ENCODE measurements at places on chromosomes 12 and 14.

GRCh38 chr12:13288937-13289652 is 92.6 kb downstream of the EMP1 start:
- no peak for DNase-seq

DNA sequence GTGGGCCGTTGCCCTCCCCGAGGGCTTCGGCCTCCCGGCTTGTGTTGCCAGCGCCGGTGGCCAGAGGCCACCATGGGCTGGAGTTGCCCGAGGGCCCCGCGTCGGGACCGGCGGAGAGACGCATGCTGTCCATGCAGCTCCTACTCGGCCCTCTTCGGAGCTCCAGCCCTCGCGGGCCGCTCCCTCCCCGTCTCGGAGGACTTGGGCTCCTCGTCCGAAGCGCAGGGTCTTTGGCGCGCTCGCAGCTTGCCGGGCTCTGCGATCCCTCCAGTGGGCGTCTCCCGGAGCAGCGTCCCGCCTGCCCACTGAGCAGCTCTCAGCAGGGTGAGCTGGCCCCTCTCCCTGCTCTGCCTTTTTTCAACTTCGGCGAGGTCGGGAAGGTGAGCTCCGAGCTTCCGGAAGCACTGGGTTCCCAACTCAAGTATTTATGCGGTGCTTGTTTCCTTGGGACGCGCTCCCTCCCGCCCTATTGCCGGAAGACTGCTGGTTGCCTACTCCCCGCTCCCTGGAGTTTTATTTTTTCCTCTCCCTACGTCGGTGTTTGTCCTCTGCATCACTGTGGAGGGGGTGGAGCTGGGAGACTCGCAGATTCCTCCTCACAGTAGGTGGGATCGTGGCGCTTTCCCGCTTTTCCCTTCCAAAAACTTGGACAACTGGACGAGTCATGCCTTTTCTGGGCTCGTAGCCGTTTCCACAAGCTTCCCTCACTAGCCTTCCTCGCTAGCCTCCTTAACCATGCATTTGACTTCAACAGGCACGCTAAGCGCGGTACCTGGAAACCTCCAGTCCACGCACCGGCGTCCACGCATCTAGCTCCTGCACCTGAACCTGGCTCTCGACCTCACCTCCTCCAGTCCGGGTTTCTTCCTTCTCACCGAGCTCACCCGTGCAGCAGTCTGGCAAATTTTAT is at the start of gene AVPR1A:
AVPR1A (minus strand) TSS at position 489 of the 910 bp plus-strand sequence; CDS start at position 124, 365 bp downstream.
- peak; percentile 76 for DNase-seq

DNA sequence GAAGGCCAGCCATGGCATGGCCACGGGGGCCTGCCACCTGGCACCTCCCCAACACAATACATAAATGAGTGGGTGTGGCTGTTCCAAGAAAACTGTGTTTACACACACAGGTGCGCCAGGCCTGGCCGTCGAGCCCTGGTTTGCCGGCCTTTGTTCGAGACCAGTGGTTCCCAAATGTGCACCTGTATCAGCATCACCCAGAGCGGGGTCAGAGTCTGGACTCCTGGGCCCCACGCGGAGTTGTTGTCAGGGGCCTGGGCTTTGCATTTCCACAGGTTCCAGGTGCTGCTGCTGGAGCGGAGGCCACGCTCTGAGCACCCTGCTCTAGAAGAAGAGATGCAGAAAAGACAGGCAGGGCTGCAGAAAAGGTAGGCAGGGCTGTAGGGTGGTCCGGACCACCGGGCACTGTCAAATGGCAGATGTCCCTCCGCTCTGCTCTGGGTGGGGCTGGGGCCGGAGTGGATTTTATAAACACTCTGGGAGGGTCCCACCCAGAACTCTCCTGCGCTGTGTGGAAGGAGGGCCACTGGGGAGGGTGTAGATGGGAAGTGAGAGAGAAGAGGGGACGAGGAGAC is 4.2 kb upstream of the ASPG start:
- DNase-seq = no peak

DNA sequence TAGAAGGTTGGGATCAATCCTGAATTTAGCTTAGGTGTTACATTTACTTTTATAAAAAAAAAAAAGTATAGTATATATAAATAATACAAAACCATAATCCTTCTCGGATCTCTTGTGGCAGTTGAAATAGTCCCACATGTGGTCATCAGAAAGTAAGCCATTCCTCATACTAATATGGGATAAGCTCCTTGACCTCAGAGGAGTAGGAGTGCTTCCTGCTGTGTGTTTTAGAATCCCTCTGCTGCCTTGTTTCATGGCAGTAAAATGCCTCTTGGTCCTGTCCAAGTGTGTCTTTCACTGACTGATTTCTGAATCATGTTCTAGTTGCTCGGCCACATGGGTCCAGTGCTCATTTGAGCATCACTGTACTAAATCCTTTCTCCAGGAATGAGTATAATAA is 117.0 kb downstream of the NTN4 start:
- no peak for DNase-seq

DNA sequence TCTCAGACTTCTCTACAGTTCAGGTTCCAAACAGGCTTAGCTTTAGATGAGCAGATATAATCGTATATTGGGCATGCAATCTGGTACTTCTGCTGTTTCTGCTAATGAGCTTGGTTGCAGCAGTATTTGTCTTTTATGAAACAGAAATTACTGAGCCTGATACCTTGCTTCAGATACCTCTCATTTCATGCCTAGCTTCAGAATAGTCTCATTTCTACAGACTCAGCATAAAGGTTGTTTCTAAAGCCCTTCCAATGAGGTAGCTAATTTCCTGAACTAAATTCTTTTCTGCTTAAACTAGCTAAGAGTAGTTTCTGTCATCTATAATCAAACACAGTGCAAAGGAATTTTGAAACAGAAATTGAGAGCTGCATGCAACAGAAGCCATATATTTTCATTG is 275.0 kb upstream of the KITLG start:
- DNase-seq = no peak

DNA sequence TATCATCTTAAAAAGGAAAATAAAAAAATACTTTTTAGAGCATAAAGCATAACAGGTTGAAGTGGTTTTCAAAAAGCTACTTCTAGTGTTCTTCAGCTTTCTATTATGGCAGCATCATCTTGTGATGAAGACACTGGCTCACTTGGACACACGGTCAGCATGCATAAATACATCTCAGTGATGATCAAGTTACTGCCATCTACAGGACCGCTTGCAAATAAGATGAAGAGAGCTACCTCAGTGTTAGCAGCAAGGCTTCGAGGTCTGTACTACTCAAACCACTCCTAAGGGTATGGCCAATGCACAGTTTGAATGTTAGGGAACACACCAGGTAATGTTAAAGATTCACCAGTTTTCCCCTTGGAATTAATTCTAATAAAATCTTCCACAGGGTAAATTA is 58.8 kb downstream of the GALC start:
- peak; percentile 38 for DNase-seq

- DNase-seq = no peak
Measured at GRCh38 chr12:70660620-70661219, 23.5 kb upstream of the PTPRB start.

GRCh38 chr14:52455291-52456088 is 96.8 kb downstream of the TXNDC16 start:
- DNase-seq = no peak

GRCh38 chr12:53324113-53324778 is 2.8 kb upstream of the AAAS start:
- DNase-seq = peak; percentile 49

GRCh38 chr12:123141615-123142517 is 9.0 kb downstream of the PITPNM2 start:
- DNase-seq = no peak

GRCh38 chr12:109098183-109098604 is 797 bp downstream of the UNG start:
- no peak for DNase-seq

DNA sequence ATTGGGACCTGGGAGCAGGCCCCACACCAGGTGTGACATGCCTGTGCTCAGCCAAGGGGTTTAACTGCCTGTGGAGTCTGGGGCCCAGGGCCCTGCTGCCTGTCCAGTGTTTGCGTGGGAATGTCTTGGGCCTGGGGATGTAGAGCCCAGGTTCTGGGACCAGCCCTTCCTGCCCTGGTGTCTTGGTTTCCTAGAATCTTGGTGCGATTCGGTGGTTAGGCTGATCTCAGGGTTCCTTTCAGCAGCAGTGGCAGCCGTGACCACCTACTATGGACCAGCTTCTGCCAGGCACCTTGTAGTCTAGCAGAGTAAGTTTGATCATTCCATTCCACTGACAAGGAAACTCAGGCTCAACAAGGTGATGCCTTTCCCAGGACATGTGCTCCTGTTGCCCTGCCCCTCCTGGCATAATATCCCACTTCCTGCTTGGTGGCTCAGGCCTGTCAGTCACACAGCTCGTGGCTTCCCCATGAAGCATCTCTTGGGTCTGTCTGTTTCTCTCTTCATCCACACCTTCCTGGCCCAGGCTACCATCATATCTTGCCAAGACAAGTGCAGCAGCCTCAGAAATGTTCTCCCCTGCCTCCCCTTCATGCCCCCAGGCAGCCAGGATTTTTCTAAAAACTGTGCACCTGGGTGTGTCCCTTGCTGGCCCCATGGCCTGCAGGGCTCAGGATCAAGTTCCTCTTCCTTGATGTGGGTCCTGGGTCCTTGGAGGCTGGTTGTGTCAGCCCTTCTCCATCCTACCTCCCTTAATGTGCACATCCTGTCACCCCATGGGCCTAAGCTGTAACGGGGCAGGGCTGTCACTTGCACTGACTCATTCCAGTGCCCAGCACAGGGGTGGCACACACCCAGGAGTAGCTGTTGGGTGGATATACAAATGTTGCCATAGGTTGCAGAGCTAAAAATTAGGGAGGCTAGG is 101.6 kb downstream of the SLC25A47 start:
- DNase-seq = no peak

- DNase-seq = peak; percentile 17
Measured at GRCh38 chr12:85036733-85037132, 582 bp downstream of the LRRIQ1 start.

- no peak for DNase-seq
Measured at GRCh38 chr12:109817627-109818231, 15.5 kb downstream of the TRPV4 start.

GRCh38 chr12:103820361-103820760 is 20.7 kb downstream of the NT5DC3 start:
- no peak for DNase-seq

DNA sequence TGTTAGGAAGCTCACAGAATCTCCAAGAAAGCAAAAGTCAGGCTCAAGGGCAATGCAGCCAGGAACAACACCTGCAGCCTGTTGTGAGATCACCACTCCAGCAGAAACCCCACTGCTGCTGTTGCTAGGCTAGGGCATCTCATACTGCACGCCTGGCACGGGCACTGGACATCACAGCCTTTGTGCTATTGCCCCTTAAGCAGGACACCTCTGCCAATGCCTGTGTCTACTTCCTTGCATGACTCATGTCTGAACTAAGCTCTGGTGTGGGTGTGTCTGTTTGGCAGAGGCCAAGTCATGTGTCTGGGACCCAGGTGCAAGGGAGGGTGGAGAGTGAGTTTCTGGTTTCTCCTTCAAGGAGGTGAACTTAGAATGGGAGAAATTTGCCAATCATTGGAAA is 10.0 kb upstream of the DDX47 start:
- DNase-seq = no peak

Data from NCI-H510A treated with DMSO at 0.1 percent for 48 hours (cell line).